ENCODE measurements at places on chromosomes 11 and 22. TPM values are rescaled to one million over a fixed set of nuclear protein-coding genes. Genes with fewer than 3 reads are reported as not detected.
A peak's percentile ranks its signal among the peaks of the same experiment; 100 is the strongest.

- no peak for DNase-seq
Observed at GRCh38 chr22:29326481-29326880, 11.0 kb upstream of the RASL10A start.

GRCh38 chr11:130160498-130161155 is 1.0 kb downstream of the ST14 start:
- DNase-seq: no peak

GRCh38 chr11:119728211-119728626 is 781 bp downstream of the NECTIN1 start:
- DNase-seq: no peak

DNA sequence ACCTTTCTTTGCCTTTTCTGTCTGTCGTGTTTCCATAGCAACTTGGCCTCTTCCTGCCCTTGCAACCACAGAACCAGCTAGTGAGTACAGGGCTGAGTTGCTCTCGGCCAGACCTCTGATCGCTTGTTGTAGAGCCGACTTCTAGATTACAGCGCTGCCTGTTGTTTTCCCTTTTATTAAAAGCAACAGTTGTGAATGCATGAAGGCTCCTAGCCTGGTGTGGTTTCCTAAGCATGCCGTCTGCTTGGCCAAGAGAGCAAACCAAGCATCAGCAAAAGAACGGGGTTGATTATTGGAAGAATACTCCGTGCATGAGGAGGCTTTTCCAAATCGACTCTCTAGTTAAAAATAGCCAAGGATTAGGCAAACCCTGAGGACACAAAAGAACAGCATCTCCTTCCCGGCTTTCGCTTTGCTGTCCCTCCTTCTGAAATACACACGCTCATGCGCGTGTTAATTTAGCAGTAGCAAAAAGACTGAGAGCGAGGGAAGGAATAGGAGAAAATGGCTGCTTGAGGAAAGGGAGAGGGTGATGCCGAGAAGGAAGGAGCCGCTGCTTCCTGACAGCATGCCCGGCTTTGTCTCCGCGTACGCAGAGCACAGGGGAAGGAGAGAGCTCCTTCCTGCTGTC is 71.5 kb upstream of the TTC12 start:
- peak; percentile 63 for DNase-seq

- DNase-seq: no peak
Observed at GRCh38 chr11:92663539-92663938, 305.9 kb upstream of the MTNR1B start.

- DNase-seq: peak; percentile 95
Observed at GRCh38 chr11:124898263-124898680, 607 bp upstream of the ROBO4 start.

DNA sequence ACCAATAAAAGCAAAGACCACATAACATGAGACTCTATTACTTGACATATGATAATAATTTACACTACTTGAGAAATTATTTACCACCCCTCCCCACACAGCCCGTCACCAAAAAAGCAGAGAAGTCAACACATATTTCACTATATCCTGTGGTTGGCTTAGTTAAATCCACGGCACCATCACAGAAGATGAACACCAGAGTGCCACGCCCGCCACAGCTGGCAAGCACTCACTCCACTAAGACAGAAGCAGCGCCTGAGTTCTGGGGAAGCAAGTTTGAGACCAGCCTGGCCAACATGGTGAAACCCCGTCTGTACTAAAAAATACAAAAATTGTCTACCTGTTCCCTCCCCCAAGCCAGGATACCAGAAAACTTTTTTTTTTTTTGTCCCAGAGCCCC is 53.1 kb downstream of the PACSIN2 start:
- DNase-seq: peak; percentile 19

GRCh38 chr11:65219930-65220213 is 38.1 kb downstream of the CAPN1 start:
- no peak for DNase-seq

DNA sequence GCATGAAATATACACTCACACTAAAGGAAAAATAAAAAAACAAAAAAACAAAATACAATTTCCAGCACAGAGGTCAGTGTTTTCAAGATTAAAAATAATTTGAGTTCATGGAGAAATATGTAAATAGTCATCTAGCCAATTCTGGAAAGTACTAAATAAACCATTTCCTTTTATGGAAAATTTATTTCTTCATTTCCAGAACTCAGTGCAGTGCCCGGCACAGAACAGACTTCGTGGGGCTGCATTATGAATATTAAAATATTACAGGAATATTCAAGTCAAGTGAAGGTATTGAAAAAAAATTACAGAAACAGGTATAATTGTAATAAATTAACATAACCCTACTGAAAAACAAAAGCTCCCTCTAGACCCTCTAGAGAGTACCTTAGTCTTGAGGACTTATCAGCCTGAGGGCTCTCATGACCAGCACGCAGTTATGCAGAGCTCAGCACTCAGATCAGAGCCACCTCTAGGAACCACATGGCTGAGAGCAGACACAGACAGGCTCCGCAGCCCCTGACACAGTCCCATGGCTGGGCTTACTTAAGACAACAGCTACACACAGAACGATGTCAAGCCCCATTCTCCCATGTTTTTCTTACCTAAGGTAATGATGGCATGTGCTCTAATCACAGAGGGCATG is 45.6 kb downstream of the NCAPD3 start:
- no peak for DNase-seq

GRCh38 chr11:62687508-62688396 is 1.6 kb downstream of the LRRN4CL start:
- DNase-seq: no peak

GRCh38 chr11:118146554-118146953 is 6.1 kb downstream of the SCN4B start:
- DNase-seq: no peak

GRCh38 chr22:42770941-42771647 is 50.4 kb upstream of the A4GALT start:
- DNase-seq: no peak

DNA sequence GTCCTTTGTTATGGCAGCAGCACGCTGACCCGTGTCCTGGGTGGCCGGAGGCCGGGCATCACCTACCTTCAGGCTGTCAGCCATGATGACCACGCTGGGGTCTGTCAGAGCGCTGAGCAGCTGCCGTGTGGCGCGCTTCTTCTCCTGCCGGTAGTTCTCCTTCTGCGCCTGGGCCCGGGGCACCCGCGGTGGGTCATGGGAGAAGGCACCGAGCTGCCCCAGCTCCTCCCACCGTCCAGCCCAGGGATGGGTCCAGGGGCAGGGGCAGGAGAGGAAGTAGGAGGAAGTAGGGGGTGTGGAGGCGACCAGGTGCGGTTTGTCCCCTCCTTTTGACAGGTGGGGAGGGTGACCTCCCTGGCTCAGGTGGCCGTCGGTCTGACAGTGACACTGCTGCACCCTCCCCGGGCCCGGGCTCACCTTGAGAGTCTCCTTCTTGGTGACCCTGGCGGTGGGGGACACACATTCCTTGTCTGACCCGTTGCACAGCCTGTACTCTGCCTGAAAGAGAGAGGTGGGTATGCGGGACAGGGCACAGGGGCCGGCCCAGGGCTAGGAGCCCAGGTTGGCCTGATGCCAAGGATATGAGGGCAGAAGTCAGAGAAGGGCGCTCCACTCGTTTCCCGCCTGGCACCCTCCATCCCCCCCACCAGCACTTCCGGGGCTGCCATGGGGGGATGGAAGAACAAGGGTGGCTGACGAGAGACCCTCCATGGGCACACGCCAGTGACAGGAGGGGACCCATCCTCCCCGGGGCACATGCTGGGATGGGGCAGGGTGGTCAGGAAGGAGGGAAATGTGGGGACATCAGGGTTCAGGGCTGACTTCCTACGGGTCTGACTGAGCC is 43.0 kb downstream of the OSBPL5 start:
- no peak for DNase-seq

DNA sequence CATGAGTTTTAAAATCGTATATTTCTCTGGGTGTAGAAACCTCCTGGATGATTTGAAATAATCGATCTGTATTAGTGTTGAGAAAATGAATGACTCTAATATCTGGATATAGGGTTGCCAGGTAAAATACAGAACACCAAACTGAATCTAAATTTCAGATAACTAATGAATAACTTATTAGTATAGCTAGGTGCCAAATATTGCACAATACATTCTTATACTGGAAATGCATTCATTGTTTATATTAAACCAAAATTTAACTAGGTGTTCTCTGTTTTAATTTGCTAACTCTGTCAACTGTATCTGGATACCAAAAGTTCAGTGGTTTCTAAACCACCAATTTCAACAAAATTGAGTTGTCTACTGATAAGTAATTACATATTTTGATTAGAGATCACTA is 2.5 kb upstream of the BIRC3 start:
- DNase-seq: no peak

- no peak for DNase-seq
Observed at GRCh38 chr22:44441401-44442185, 56.4 kb downstream of the RTL6 start.

- DNase-seq: no peak
Observed at GRCh38 chr11:73228268-73229134, 10.4 kb downstream of the P2RY2 start.

- no peak for DNase-seq
Observed at GRCh38 chr11:65380460-65381119, 1.9 kb downstream of the SLC25A45 start.

DNA sequence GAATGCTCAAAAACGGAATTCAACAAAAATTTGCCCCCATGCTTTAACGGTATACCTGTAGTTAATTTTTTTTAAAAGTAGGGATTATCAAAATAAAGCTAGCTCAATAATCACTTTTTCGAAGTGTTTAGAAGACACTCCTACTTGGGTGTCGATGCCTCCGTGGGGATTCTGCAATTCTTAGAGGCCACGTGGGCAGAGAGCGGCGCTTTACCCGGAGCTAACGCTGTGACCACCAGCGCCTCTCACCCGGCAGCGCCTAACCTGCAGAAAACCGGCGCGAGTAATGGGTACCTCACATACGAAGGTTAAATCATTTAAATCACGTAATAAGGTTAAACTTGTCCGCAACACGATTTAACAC is 583 bp downstream of the TAF1D start:
- DNase-seq: peak; percentile 67

DNA sequence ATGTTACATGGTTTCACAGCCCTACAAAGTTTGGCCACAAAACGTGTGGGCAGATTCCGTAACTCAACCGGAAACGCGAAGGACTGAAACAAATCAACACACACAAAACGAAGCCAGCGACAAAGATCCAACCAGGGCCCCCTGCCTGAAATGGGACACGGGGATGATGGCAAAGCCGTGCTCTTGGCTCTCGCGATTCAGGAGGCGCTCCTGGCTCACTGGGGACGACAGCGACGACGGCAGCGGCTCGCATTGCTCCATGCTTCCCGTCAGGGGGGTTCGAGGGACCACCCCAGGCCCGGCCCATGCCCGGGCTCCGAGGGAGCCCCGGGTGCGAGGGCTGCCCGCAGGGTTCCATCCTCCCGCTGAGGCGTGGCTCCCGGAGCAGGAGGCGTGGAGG is 4786.8 kb upstream of the OR11H1 start:
- no peak for DNase-seq

DNA sequence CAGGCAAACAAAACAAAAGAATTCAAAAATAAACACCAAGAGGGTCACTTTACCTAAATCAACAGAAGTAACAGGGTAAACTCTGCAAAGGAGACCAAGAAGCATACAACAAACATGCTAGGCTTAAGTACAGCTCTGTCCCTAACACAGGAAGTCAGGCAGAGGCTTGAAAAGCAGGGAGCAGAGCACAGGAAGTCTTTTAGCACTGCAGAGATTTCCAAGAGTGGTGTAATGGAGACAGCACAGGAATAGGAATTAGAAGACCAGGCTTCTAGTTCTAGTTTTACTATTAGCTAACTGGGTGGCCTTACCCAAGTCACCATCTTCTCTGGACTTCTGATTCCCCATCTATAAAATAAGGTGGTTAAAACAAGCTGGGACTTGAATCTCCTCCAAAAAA is 1.9 kb downstream of the RBFOX2 start:
- peak; percentile 37 for DNase-seq

DNA sequence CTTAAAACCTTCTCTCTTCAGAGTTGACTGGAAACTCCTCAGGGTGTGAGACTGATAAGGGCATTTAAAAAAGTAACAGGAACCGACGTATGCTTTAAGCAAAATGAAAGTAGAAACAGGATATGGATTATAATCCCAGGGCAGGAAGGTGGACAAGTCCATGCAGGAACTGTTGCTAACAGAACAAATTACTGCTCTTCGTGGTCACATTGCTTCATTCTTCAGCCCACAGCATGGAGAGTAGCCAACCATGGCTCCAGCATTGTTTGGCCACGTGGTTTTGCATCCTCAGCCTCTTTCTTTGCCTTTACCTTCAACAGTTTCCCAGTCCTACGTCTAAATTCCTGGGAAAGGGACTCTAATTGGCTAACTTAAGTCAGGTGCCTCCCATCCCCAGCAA is 563.1 kb upstream of the ISX start:
- DNase-seq: no peak

DNA sequence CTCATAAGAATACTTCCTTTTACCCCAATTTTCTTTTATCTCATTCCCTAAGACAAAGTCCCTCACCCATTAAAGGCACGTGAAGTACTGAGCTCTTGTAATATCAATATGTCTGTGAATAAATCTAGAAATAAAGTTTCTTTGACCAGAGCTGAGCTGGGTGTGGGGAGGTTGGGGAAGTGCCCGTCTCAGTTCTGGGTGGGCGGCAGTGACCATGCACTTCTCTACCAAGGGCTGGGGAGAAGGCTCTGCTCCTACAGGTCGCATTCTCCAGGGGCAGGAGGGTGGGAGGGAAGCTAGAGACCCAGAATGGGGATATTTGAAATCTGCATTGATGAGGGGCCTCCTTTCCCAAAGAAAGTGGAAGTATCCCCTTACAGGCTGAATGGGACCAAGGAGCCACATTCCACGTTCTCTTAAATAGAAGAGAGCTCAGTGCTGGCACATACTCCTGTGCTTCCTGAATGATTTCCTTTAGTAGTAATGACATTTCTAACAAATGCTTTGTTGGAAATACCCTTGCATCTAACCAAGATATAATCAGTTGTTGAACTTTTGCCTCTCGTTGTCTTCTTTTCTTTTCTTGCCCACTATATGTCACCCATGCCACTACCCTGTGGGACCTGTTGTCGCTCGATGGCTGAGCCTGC is 16.1 kb downstream of the RBX1 start:
- no peak for DNase-seq

GRCh38 chr11:1162491-1163311 is 4.9 kb downstream of the MUC5AC start:
- DNase-seq: no peak

The TMEM80 gene
- 26.2 TPM for total RNA-seq

The KRTAP5-2 gene
- total RNA-seq: not detected

The ST14 gene
- total RNA-seq: 0.06 TPM

The OR56A1 gene
- total RNA-seq: not detected

The GGTLC2 gene
- total RNA-seq: not detected

The KCNK7 gene
- 0.11 TPM for total RNA-seq

Data from LHCN-M2 (cell line).